NCI-H2171 treated with DMSO at 0.1 percent for 48 hours (cell line): ENCODE measurements at places on chromosomes 2 and 18.

DNA sequence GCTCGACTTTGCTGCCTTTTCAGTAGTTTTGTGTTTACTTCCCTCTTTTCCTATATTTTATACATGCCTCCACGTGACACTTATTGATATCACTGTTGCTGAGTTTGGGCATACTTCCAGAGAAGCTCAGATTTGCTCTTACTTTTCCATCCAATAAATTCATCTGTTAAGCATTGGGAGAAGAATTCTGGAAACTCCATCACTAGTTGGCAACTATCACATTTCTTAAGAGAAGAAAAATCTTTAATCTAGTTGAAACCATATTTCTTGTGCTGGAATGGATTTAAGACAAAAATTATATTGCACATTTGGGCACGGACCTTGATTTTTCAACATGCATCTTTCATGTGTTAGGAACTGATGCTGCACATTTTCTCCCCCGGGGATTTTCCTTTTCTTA is 52.6 kb upstream of the CPO start:
- DNase-seq = no peak

GRCh38 chr18:36481935-36482334 is 184.4 kb downstream of the FHOD3 start:
- no peak for DNase-seq

GRCh38 chr2:147789720-147790119 is 55.1 kb upstream of the ACVR2A start:
- DNase-seq = no peak

- DNase-seq = no peak
Measured at GRCh38 chr2:23954325-23955014, 14.2 kb downstream of the UBXN2A start.

GRCh38 chr2:128513116-128513960 is 194.7 kb upstream of the HS6ST1 start:
- DNase-seq = no peak

- DNase-seq = no peak
Measured at GRCh38 chr2:213125646-213126347, 25.6 kb downstream of the IKZF2 start.

GRCh38 chr2:52405980-52406379 is 1361.6 kb upstream of the CHAC2 start:
- DNase-seq = no peak

DNA sequence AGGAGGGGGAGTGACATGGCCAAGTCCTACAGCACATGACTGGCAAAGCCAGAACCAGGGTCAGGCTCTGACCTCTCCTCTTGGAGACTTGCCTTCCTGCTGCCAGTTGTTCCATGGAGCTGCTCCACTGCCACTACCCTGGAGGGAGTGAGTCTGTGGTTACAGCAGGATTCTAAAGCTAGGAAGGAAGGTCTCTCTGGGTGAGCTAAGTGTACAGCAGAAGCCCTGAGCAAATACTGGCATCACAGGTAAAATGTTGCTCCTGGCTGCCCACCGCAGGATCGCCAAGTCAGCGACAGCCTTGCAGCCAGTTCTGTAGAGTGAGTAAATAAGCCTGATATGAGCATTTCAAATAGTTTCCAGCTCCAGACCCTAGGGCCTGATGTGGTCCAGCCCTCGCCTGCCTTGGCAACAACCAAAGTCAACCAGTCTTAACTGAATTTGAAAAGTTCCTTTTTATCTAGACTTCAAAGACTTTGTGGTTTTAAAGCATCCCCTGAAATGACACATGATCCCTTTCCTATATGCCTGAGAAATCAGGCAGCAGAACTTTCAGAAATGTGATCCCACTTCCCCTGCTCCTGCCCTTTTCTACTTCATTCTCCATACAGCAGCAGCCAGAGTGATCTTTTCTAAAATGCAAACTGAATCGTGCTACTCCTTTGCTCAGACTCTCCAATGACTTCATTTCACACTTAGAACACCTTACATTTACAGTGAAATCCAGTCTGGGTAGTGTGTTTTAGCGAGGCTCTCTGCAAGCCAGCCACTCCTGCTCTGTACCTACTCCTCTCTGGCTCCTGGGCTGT is 114.3 kb downstream of the MGAT5 start:
- peak; percentile 84 for DNase-seq

DNA sequence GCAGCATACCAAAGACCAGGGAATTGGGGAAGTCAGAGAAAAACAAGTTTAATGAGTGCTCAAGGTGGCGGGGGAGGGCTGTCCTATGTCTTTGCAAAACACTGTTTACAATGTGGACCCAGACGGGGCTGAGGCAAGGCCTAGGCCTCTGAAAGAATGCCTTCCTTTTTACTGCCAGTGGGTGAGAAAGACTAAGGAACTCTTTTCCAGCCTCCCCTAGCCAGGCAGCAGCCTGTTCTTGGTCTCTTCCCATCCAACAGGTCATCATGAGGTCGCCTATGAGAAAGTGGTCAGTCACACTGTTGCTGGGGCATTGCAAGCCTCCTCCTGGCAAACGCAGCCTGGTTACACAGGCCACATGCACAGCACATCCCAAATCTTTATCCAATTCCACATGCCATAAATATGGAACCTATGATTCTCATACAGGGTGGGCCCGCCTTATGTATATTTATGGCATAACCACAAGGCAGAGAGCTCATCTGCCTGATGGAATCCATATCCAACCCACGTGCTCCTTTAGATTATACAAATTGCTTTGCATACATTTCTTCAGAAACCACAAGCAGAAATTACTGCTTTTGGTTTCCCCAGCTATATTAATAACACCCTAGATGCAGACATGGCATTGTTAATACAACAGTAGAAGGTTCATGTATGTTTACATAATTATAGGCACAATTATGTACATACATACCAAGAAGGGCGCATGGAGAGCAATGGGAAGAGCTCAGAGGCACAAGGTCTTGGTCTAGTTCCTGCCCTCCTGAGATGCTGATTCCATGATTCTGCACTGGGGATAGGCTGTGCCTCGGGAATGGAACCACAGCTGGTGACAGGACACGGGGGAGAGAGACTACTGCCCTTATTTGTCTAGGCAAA is 48.6 kb downstream of the NRP2 start:
- DNase-seq = no peak

DNA sequence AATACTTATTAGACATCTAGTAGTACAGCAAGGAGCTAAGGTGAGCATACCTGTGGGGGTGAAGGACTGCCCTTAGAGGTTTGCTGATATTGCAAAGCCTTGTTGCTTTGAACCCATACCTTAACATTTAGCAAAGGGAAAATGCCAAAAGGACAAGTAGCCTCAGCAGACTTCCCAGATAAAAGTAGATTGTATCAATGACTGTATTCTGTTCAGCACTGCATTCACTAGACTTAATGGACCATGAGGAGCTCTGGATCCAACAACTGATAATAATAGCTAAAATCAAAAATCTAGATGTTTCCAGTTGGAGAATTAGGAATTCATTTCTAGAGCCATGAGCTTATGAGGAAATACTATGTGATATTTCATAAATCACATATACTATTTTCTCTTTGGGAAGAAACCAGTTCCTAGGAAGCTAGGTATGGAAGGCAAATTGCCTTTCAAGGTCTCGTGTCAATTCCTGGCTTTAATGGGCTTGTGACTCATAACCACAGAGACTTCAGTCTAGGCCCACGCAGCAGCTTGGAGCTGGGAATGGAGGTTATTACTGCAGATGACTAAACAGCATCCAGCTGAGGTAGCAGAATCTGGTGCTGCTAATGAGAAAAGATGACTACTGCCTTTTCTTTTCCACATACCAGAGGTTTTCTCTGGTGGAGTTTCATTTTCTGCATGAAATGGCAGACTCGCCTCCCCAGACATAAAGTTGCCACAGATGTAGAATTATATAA is 191.2 kb upstream of the NABP1 start:
- DNase-seq = no peak

DNA sequence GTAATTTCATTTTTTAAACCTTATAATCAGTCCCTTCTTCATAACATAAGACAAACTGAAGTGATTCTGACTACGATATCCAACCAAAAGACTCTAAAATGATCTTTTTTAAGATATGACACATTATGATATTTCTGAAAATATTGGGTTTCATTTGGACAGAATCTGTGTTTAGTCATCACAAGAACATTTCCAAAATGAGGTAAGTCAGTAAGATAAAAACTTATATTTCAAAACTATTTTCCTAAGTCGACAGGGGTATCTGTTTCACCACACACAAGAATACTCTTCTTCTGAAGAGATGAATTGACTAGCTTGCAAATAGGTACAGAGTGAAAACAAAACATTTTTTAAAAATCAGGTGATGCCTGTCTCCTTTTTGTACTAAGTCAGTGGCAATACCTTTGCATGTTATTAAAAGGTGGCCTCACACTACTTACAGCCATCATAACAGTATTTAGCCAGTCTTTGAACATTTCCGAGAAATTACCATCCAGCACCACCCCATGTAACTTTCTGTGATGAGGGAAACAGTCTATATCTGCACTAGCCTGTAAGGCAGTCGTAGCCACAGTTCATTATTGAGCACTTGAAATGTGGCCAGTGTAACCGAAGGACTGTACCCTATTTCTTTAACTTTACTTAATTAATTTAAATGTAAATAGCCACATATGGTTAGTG is 13.5 kb downstream of the STK39 start:
- no peak for DNase-seq

GRCh38 chr2:177175917-177176668 is 36.5 kb upstream of the HNRNPA3 start:
- DNase-seq = no peak

DNA sequence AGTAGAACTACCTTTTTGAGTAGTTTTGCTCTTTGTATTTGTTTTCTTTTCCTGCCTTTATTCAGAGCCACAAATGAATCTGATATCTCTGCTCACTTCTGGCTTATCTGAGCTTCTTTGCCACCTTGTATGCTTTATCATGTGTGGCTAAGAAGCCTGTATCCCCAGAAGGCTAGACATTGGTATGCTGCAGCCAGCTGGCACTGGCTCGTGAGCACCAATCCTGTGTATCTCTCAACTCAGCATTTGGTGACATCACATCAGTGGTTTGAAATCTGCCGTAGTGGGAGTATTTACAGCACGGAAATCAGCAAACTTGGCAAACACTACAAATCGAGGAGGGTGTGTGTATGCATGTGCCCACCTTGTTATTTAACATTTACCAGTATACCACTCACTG is 183.7 kb upstream of the LHCGR start:
- no peak for DNase-seq

GRCh38 chr2:232341061-232341738 is 37.4 kb upstream of the ALPP start:
- DNase-seq = no peak

DNA sequence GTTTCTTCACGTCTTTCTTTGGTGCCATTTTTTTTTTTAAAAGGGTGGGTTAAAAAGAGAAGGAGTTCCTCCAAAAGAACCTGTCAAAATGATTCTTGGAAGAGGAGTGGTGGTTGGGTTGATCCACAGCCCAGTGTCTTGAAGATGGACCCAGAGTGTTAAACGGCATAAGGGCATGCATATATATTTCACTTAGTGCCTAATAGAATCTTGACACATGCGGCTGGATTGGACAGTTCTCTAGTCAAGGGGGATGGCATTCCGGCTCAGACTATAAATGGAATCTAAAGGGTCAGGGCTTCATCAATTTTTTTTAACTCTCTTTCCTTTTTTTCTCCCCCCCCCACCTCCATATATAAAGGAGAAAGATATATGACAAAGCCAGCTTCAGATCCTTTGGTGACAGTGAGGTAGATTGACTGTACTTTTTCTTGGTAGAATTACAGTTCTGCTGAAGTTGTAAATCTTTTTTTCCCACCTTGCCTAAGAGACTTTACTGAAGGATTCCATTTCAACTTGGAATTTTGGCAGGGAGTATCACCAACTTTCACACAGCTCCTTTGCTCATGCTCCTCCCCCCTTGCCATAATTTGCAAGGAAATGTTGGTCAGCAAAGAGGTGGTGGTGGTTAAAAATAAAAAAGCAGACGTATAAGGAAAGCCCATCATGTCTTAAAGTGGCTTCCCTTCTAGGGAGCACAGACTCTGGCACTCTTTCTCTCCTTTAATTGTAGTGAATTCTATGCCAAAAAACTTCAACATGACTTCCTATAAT is at the start of gene MYL1:
Gene MYL1, minus strand, starts transcription at position 160 of the 774 bp plus-strand sequence. Its CDS starts 132 bp downstream, at position 28.
- no peak for DNase-seq

DNA sequence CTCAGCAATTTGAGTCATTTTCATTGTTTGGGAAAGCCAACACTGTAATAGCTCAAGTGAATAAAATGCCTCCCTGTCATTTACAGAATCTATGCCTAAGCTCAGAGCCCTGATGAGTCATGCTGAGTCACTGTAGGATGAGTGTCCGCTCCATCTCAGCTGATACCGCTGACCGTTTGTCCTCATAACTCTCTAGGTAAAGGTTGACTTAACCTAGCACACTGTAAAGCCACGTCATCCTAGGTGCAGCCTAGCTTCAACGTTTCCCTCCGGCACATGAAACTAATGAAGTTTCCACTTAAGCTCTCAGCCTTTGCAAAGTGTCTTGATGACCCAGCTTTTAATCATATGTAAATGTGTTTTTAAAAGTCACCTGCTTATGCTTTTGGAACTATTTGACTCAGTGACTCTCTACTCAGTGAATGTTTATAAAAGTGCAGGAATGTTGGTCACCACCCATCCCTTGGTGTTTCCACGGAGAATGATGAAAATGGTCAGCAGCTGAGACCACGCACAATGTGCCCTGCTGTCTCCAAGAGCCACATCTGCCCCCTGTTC is 154.0 kb downstream of the PMAIP1 start:
- no peak for DNase-seq

- no peak for DNase-seq
Measured at GRCh38 chr2:43791035-43791765, 17.4 kb downstream of the DYNC2LI1 start.

DNA sequence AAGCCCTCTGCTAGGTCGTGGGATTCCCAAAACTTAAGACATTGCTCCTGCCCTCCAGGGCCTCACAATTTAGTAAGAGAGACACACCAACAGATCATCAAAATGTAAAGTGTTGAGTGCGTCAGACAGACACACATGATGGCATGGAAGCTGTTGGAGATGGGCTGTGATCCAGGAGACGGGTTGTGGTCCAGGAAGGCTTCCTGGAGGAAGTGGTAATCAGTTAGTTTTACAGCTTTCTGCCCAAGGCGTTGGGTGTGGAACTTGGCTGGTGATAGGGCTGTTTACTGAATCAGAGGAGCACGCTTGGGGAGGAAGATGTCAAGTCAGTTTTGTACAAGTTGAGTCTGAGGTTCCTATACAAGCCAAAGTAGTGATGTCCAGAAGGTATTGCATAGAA is 24.0 kb upstream of the GLI2 start:
- no peak for DNase-seq

DNA sequence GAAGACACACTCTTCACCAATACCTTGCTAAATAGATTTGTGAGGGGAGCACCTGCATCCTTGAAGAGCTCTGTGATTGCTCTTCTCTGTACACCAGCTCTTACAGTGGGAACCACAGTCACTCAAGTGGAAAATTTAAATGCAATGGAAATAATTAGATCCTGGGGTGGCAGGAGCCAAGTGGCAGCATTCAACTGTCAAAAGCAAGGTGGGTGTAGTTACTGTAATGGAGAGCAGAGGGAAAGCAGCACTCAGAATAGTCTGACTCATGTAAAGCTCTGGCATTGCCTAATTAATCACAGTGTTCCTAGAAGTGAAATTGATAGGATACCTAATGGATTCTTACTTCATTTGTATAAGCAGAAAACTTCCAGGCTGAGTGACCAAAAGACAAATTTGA is 245.8 kb downstream of the KCNE4 start:
- DNase-seq = peak; percentile 13
